ENCODE measurements at places on chromosomes 3 and 15.
A peak's percentile ranks its signal among the peaks of the same experiment; 100 is the strongest.

GRCh38 chr3:129623447-129624118, 17.1 kb upstream of the PLXND1 start:
- no peak for DNase-seq

- DNase-seq, result no peak
These were observed 114.6 kb downstream of the TUSC7 start for GRCh38 chr3:116824208-116824607.

DNA sequence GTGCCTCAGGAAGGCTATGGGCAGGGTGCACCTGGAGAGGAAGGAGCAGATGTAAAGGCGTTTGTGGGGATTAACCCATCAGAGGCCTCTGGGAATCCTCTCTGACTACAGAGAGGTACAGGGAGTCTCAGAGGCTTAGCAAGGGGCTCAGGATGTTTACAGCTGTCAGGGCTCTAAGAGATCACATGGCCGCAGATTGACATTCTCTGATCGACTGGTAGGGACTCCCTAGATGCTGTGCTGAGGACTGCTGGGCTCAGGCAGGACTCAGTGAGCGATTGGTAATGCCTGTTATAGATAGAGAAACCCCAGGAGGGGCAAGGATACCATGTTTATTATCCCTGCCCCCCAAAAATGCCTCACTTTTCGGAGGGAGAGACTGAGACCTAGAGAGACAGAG, 103.5 kb downstream of the CORO2B start:
- DNase-seq, result no peak

GRCh38 chr3:28104896-28105534, 136.4 kb upstream of the CMC1 start:
- no peak for DNase-seq

- no peak for DNase-seq
These were observed 30.4 kb downstream of the BHLHE40 start for GRCh38 chr3:5009506-5010109.

- peak; percentile 3 for DNase-seq
These were observed 8.0 kb upstream of the FAM107A start for GRCh38 chr3:58585005-58585786.

- DNase-seq, result no peak
These were observed 10.2 kb upstream of the MESP1 start for GRCh38 chr15:89761009-89761831.

DNA sequence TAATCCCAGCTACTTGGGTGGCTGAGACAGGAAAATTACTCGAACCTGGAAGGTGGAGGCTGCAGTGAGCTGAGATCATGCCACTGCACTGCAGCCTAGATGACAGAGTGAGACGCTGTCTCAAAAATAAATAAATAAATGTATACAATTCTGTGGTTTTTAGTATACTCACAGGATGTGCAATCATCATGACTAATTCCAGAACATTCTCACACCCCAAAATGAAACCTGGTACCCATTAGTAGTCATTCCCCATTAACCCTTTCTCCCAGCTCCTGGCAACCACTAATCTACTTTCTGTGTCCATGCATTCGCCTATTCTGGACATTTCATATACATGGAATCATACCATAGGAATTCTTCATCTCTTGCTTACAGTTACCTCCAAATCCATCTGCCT, 44.5 kb downstream of the LRRFIP2 start:
- DNase-seq, result no peak

DNA sequence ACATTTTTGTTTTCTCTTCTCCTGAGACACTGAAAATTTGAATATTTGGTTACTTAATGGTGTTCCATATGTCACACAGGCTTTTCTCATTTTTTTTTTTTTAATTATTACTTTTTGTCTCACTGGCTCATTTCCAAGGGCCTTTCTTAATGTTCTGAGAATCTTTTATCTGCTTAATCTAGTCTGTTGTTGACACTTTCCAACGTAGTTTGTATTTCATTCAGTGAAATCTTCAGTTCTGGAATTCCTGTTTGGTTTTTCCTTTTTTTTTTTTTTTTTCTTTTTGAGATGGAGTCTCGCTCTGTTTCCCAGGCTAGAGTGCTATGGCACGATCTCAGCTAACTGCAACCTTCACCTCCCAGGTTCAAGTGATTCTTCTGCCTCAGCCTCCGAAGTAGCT, 42.7 kb downstream of the NCK1 start:
- no peak for DNase-seq

GRCh38 chr3:53045518-53046170, at the start of gene SFMBT1:
Gene SFMBT1, minus strand, starts transcription at chr3:53046073. Its CDS starts 76,945 bp downstream, at chr3:52969128.
- peak; percentile 20 for DNase-seq

DNA sequence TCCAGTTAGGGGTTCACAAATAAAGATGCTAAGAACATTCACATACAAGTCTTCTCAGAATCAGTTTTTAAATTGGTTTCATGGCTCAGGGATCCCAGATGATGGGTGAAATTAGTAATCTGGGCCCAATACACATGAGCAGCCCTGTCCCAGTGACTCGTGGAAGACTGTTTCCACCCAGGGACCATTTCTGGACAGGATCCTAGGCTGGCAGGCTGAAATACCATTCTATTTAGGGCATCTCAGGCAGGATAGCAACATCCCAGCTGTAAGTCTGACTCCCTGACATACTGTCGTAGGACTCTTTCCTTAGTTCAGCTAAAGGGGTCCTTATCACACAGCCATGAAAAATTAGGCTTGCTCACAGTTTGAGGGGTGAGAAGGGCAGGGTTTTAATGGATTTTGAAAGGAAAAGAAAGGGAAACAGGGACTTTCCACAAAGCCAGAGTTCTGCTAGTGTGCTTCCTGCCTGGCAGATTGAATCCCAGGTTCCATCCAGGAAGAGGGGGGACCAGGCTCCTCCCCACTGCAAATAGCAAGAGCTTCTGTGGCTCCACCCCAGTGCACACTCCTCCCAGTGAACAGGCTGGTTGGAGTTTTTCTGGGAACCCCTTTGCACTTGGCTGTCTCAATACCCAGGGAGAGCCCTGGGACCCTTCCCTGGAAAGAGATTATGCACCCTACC, 41.3 kb upstream of the LYZL4 start:
- DNase-seq, result no peak

DNA sequence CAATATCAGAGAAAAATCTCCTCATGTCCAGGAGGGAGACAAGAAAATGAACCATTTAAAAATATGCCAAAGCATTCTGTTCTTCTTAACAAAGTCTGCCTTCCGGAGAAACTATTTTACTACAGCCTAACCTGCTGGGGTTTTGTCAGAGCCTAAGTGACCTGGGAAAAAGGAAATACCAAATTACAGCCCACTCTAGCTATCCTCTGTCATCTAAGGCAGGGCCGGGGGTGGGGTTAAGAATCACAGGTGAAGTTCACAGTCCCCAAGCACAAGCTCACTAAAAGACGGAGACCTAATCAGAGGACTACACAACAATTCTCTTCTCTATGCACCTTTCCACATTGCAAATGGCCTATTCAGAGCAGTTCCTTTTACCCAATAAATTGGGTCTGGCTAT, 116.6 kb downstream of the TRIM42 start:
- no peak for DNase-seq

GRCh38 chr3:122940628-122941086, 86.9 kb downstream of the SEMA5B start:
- DNase-seq, result no peak

GRCh38 chr3:177811112-177811511, 613.8 kb upstream of the TBL1XR1 start:
- DNase-seq, result no peak

DNA sequence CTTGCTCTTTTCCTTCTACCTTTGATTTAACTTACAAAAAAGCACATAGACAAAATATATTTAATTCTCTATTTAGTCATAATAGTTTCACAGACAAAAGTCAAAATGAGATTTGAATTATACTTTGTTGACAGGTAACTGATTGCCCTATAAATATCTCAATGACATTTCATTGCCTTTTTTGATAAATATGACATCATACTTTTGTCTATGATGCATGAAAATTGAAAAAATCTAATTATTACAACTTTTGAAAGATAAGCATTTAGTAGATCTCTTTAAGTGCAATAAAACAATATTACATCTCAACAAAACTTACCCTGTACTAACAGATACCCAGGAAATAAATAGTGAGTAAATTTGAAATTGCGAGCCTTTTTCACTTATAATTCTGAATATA, 147.9 kb downstream of the SERPINI1 start:
- DNase-seq, result no peak

DNA sequence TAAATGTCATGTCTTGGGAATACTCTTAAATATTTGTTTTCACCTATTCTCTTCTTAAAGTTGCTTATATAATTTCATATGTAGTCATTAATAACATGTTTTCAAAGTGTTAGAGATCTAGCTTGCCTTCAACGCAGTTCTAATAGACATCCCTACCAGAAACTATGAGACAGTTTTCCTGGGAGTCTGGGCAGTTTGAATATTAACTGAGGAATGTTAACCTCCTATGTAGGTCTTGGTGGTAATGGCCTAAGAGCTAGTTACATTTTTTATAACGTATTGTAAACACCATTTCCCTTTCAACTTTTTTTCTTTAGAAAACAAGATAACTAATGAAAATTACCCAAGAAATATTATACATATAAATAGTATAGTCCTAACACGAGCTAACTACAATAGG, 328.2 kb downstream of the TIGIT start:
- DNase-seq, result no peak

DNA sequence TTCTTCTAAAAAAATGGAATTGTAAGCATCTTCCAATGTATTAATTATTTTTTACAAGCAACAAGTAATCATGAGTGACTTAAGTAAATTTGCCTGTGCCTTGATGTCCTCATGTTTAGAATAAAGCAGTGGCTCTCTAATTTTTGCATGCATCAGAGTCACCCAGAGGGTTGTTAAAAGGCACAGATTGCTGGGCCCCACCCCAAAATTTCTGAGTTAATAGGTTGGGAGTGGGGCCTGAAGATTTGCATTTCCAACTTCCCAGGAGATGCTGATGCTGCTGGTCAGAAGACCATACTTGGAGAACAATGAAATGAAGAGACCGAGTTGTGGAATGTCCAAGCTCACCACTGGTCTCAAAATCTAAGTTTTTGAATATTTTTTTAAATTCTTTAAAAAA, 70.2 kb downstream of the ARHGAP31 start:
- no peak for DNase-seq

DNA sequence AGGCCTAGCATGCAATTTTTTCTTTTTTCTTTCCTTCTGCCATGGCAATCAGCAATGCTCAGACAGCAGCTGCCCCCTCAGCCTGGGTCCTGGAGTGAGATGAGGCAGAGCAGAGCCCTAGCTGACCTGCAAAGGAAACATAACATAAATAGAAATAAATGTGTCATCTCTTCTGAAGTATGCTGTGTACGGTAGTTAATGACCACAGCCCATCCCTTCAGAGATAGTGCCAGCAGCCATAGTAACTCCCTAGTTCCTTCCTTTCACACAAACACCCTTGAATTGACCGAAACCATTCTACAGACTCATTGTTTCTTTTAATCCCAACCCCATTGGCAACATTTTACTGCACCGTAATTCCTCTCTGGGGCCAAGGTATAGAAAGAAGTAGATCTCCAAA, 8.4 kb upstream of the CD47 start:
- DNase-seq, result no peak

- no peak for DNase-seq
These were observed 48.9 kb upstream of the AMOTL2 start for GRCh38 chr3:134423153-134423552.

GRCh38 chr15:90031231-90031791, 30.2 kb downstream of the ZNF710 start:
- no peak for DNase-seq

DNA sequence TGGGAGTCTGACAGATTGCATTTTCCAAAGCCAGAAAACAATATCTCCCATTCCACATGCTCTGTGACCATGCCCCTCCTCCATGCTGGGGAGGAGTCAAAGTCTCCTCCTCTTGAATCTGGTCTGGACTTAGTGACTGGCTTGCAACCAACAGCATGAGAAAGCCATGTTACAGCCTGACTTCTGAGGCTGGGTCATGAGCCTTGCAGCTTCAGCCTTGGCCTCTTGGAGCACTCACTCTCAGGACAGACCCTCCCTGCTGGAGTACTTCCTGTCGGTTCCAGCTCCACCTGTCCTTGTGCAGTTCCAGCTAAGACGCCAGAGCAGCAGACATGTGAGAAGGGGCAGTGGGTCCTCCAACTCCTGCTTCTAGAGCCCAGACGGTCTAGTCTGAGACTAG, 49.7 kb upstream of the RBSN start:
- no peak for DNase-seq

DNA sequence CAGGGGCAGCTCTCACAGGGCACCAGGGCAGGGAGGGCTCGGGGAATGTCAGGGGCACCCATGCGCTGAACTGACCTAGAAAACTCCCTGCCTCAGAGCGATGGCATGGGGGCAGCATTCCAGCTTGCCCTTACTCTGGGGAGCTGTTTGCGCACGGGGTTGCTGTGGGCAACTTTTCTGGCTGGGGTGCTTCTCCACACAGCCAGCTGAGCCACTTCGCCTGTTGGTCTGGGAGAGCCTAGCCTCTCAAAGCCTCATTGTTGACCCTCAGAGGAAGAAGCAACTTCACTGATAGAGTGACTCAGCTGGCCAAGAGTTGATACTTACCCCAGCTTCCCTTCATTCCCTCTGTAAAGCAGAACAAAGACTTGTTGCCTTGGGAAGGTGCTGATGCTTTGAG, 42.6 kb upstream of the MRPS22 start:
- DNase-seq, result no peak

DNA sequence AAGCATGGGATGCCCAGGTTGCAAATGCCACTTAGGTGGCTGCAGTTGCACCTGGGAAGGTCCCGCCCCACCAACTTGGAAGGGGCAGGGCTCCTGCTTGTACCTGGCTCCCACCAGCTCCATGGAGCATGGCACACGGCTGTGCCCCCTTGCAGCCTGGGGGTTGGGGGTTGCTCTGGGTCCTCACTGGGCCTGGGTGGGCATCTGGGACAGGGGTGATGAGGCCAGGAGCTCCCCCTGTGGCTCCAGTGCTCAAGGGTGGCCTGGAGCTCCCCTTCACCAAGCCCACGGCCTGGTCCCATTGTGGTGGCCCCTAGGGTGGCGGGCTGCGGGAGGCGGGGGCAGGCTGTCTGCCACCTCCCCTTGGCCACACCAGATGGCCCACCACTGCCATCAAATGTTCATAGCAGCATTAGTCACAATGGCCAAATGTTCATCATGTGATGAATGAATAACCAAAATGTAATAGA, 36.7 kb downstream of the GHSR start:
- DNase-seq, result no peak

- DNase-seq, result no peak
These were observed 137.7 kb upstream of the NECTIN3 start for GRCh38 chr3:110933821-110934426.

DNA sequence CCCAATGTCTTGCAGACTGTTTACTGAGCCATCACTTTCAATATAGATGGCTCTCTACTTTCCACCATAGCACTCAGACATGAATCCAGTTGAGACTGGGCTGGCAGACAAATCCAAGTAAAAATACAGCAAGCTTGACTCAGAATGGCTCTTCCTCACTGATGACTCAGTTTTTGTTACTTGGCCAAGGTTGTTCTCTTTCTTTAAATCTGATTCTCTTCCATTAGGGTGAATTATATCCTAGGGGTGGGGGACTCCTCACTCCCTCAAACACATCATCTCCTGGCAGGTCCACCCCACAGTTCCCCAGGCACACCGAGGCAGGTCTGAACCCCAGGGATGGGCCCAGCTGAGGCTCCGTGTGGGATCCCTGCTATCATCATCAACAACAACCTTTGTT, 157.9 kb downstream of the MEX3B start:
- DNase-seq, result no peak

All from activated CD8-positive, alpha-beta memory T cell treated with anti-CD3 and anti-CD28 coated beads for 1 hour (primary cell).